ENCODE measurements at places on chromosomes 16 and 17.

GRCh38 chr17:59405944-59406705 lies 74.7 kb downstream of the YPEL2 start:
- no peak for DNase-seq

DNA sequence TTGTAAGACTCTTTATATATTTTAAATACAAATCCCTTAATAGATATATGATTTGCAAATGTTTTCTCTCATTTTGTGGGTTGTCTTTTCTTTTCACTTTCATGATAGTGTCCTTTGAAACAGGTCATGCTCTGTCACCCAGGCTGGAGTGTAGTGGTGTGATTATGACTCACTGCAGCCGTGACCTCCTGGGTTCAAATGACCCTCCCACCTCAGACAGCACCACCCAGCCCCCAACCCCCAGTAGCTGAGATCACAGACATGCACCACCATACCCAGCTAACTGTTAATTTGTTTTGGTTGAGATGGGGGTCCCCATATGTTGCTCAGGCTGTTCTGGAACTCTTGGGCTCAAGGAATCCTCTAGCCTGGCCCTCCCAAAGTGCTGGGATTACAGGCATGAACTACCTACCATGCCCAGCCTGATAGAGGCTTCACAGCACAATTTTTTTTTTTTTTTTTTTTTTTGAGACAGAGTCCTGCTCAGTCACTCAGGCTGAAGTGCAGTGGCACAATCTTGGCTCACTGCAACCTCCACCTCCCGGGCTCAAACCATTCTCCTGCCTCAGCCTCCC lies 18.5 kb upstream of the TMIGD1 start:
- DNase-seq, result no peak

GRCh38 chr17:43905985-43906852 lies 1.1 kb downstream of the MPP2 start:
- peak; percentile 76 for DNase-seq

- no peak for DNase-seq
These were observed 35.7 kb downstream of the PECAM1 start for GRCh38 chr17:64354824-64355535.

DNA sequence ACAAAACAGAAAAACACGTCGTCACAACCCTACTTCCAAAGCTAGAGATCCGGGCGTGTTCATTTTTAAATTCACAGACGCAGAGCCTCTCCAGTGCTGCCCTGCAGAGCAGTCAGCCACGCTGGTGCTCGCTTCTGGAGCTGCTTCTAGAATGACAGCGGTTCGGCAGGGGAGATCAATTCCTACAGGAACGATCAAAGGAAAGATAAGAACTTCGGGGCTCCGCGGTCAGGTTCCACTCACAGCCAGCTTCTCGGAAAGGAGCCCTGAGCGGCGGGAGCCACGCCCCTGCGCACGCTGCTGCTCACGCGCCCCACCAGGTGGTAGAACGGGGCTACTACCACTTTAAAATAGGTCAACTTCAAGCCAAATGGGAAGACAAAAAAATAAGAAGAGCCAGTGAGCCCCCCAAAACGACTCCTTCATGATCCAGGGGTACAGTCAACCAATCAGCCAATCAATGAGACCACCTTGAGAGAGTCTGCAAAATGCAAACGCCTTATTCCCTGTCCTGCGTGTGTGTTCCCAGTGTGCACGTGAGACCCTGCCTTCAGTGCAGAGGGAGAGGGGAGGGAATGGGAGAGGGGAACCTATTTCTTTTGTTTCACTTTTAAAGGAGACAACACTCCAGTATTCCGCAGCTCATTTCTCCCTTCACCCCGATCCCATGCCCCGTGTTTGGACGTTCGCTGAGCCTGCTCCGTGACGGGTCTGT lies 209.7 kb downstream of the RBFOX3 start:
- peak; percentile 20 for DNase-seq

GRCh38 chr17:2798678-2799077 lies 2.4 kb downstream of the RAP1GAP2 start:
- DNase-seq, result no peak

GRCh38 chr16:53973021-53973420 lies 269.1 kb downstream of the FTO start:
- DNase-seq, result no peak

DNA sequence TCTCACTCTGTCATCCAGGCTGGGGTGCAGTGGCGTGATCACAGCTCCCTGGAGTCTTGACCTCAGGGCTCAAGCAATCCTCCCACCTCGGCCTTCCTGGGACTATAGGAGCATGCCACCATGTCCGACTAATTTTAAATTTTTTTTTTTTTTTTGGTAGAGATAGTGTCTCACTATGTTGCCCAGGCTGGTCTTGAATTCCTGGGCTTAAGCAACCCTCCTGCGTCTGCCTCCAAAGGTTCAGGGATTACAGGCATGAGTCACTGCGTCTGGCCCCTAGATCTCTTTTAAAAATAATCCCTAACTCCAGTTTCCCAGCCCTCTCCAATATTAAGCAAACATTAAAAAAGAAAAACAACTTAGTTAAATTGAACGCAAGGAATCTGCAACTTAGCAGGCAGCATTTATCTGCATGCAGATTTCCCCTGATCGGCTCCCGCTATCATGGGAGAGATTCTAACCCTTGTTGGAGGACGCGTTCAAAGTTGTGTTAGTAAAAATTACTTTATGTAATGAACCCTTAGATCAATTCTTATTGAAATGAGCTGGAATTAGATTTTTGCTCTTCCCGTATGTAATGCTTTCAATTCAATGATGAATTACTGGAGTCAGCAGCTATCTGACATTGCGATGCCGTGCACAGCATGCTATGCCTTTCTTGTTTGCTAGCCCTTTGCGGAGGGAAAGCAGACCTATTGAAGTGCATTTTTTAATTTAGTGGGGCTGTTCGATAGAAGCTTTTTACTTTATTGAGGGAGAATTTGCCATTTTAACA lies 171.7 kb downstream of the HAPSTR1 start:
- DNase-seq, result no peak

- DNase-seq, result no peak
These were observed 158.6 kb upstream of the MYOCD start for GRCh38 chr17:12507026-12507595.

GRCh38 chr16:50747207-50747956 lies 5.5 kb downstream of the CYLD start:
- no peak for DNase-seq

DNA sequence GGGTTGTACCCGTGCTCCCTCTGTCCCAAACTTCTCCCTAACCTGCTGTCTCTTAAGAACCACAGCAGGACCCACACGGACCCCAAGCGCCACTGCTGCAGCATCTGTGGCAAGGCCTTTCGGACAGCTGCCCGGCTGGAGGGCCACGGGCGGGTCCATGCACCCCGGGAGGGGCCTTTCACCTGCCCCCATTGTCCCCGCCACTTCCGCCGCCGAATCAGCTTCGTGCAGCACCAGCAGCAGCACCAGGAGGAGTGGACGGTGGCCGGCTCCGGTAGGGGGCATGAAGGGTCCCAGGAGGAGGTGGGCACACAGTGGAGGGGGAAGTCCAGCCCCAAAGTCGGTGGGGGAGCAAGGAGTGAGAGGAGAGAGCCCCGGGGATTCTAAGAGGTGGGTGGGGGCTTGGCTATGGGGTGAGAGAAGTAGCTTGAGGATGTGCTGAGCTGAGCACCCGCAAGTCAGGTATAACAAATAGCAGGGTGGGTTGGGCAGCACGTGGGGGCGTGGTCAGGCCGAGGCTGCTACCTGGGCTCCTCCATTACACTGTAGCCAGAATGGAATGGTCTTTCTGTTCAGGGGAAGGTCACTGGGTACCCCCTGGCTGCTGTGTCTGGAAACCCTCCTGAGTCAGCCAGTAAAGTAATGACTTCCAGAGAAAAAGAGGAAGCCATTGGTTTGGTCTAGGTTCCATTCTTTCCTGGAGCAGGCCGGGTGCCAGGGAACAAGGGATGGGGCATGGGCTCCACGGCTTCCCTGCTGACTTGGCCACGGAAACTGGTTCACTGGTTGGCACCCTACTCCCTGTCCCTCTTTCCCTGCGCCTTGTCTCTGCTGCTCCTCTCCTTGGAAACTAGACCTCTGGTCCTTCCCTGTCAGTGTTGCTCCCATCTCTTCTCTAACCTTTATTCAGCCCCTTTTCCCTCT lies 7.1 kb downstream of the PRSS53 start:
- DNase-seq, result no peak

DNA sequence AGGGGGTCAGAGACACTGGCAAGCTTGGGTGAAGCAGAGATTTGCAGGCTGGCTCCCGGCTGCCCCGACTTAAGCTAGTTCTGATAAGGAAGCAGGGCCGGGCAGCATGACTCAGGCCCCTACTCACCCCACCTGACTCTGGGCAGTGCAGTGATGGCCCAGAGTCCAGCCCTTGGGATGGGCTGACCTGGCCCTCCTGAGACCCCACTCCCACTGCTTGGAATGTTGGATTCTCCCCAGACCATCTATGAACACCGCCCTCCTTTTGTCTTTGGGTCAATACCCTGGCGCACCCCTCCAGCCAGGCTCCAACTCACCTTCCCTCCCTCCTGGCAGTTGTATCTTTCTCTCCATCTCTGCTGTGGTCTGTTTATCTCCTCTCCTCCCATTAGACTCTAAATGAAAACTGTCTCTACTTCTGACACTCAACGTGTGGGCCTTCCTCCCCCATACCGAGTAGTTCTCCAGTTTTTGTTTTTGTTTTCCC lies 21.0 kb downstream of the LGALS3BP start:
- no peak for DNase-seq

DNA sequence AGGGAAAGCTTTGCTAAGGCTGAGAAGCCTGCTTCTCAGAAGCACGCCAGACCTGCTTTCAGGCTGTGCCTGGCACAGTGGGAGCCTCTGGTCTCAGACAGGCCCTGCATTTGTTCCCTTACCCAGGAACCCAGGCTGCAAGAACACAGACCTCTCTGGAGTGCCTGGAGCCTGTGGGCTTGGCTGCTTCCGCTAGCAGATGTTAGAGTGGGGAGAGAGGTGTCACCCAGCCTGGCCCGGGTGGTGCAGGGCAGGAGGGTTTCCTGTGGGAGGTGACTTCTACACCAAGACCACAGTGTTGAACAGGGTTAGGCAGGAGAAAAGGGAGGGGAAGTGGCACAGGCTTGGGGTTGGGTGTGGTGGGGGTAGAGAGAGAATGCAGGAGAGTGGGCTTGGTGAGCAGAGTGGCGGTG lies 35.8 kb upstream of the ADGRG1 start:
- no peak for DNase-seq

DNA sequence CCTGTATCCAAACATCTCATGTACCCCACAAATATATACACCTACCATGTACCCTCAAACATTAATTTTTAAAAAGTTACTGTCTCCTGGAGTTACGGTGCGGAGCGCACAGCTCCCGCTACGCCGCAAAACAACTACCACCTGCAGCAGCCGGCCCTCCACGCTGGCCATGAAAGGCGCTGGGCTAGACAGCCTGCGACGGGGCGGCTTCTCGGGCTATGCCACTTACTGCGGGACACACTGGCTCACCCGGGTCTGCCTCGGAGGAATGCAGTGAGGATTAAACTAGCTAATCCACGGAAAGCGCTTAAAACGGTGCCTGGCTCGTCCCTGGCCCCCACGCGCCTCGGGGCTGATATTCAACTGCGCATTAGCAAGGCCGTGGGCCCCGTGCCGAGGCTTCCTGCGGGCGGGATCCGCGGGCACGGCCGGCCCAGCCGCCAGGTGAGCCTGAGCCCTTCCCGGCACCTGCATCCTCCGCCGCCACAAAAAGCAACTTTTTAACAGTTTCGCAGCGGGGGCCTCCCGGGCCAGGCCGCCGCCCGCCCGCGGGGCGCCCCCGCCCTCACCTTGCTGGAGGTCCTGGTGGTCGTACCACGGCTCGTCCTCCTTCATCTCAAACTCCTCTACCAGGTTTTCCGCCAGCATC lies 633 bp downstream of the CDR2 start:
- DNase-seq, result peak; percentile 66

DNA sequence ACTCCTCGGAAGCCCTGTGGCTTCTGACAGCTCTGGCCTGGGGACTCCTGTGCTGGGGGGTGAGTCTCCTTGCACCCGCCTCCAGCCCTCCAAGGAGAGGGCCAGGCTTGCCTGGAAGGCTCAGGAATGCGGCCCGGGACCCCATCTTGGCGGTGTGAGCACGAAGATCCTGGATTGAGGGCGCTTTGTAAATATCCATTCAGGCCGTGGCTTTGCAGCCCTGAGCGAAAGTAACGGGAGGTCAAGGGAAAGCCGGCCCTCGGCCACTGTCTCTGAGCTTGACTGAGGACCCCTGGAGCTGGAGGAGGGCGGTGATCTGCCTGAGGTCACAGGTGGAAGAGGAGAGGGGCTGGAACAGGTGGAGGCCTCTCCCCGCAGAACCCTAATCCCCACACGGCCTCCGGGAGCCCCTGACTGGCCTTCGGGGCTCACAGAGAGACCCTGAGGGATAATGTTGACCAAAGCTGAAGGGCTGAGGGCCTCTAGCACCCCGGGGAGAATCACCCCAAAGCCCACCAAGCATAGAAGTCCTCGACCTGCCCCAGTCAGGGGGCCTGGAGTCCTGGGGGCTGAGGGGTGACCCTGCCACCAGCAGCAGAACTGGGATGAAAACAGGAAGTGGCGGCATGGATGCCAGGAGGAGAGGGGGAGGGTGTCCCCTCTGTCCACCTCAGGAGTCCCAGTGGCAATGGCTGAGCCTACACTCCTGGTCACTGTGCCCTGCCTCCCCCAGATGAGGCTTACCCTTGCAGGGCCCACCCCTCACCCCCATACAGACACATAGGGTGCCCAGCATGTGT lies 8.3 kb upstream of the RASD1 start:
- no peak for DNase-seq

DNA sequence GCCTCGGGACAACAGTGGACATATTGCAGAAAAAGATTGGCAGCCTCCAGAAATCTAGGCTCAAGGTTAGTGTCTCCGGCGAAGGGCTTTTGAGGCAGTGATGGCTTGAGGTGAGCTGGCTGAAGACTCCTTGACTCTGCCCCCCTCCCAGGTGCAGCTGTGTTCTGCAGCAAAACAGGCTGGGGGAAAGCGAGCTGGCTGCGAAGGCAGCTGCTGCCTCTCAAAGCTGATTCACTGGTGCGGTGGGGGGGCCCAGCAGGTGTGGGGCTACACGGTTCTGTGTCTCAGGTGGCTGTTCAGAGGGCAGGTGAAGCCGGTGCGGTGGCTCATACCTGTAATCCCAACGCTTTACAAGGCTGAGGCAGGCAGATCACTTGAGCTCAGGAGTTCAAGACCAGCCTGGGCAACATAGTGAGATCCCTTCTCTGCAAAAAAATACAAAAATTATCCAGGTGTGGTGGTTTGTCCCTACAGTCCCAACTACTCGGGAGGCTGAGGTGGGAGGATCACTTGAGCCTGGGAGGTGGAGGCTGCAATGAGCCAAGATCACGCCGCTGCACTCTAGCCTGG lies 22.9 kb downstream of the C16orf96 start:
- no peak for DNase-seq

DNA sequence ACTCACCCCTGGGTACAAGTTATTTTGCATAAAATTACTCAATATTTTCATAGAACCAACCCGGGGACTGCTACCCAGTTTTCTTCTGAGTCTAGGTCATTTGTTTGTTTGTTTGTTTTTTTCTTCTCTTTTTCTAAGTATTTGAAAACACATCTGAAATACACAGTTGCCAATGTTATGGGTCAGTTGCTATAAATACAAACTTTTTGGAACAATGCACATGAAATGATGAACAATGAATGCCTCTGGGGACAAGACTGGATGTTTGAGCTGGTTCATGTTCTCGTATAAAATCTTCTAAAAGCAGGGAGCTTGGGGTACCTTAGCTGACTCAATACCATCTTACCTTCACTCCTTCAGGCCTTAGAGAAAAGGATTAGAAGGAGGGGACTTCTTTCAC lies 30.5 kb downstream of the TMEM238L start:
- DNase-seq, result no peak

Data from NCI-H524 (cell line).